ENCODE measurements at places on chromosomes 12 and 14.

GRCh38 chr12:98635657-98636323 is 8.8 kb downstream of the IKBIP start:
- DNase-seq, result no peak

DNA sequence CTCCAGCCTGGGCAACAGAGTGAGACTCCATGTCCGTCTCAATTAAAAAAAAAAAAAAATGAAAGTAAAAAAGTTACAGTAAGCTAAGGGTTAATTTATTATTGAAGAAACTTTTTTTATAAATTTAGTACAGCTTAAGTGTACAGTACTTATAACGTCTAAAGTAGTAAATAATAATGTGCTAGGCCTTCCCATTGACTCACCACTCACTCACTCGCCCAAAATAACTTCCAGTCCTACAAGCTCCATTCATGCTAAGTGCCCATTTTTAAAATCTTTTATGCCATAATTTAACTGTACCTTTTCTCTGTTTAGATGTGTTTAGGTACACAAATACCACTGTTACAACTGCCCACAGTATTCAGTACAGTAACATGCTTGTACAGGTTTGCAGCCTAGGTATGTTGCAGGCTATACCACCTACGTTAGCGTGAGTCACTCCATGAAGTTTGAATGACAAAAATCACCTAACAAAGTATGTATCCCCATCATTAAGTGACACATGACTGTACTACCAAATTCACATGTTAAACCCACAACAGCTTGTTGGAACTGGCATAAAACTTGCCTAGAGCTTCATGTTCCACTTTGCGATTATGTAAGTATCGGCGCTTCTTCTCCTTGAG is 10.7 kb downstream of the KANSL2 start:
- no peak for DNase-seq

GRCh38 chr12:3988519-3989217 is 115.5 kb upstream of the PARP11 start:
- peak; percentile 26 for DNase-seq

- no peak for DNase-seq
These were observed 1.8 kb downstream of the OAS1 start for GRCh38 chr12:112908548-112908947.

GRCh38 chr14:103194256-103195045 is 71.2 kb downstream of the TNFAIP2 start:
- no peak for DNase-seq

GRCh38 chr12:116159593-116160200 is 117.8 kb downstream of the MED13L start:
- DNase-seq, result no peak

DNA sequence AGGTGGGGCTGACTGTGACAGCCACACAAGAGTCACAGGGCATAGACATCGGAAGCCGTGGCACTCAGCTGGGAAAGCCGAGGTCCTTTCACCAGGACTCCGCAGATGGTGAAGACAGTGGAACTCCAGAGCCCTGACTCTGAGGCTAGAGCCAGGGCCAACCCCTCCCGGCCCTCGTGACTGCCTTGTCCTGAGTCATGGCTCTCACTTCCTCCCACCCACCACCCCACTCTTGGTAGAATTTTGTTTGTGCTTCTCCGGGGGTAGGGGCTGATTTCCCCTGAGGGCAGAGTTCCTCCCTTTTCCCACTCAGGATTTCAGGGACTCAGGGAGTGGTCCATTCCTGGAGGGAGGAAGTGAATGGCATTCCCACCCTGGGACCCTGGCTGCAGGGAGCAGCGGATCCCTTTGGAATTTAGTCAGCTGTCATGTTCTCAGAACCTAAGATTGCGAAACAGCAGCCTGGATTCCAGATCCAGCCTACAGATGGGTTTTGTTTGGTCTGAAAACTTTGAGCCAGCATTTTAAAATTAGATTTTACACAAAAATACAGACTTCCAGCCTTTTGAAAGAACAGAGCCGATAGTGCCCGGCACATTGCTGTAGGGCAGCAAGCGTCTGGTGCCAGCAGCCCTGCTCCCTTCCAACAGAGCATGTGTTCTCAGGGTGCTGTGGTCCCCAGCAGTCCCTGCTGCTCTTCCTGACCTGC is 50.7 kb downstream of the TPCN1 start:
- no peak for DNase-seq

- no peak for DNase-seq
These were observed 11.3 kb downstream of the CS start for GRCh38 chr12:56288705-56289387.

DNA sequence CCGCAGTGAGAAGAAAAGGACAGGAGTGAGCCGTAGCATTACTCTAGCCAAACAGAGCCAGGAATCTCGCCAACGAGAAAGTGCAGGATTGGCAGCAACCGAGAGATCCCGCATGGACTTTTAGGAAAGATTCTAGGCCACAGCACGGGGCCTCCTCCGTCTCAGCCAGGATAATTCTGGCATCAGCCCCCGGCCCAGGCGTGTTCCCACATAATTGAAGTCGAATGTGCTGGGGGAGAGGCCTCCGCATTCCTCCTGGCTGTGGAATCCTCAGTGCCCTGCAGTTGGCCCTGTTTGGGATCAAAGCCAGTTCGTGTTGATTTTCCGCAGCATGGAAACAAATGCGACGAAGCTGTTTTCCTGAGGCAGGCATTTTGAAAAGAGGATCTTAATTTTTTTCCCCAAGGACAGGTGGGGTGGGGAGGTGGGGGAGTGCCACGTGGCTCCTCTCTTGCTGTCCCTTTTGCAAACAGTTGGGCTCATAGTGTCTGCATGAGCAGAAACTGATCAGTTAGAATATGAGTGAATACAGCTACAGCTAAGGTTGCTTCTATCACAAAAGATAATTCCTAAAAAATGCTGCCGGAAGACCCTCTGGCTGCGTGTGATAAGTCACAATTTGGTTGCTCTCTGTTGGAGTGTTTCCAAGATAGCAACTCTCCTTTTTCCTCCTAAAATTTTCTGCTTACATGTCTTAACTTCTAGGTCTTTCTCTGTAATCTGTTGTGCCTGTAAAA is 37.3 kb upstream of the ATXN2 start:
- no peak for DNase-seq

- DNase-seq, result no peak
These were observed 121.8 kb downstream of the NRXN3 start for GRCh38 chr14:78292003-78292402.

GRCh38 chr14:45553981-45554380 is 301.0 kb upstream of the MIS18BP1 start:
- no peak for DNase-seq

DNA sequence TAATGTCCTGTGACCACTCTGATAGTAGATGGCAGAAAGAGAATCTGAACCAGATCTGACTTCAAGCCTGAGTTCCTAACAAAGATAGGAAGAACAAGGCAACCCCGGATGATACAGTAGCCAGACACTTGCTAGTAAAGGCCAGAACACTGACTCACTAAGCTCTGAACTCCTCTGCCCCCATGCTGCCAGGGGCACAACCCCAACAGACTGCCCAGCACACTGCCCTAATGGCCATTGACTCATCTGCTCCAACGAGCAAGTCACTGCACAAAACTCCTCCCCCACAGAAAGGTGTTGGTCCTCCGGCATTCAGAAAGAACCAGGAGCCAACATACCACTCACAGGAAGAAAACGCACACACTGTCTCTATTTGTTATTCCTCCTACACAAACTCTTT is 179.6 kb upstream of the NUDT4 start:
- DNase-seq, result no peak

GRCh38 chr14:75018694-75019093 is 16.0 kb downstream of the EIF2B2 start:
- DNase-seq, result no peak

DNA sequence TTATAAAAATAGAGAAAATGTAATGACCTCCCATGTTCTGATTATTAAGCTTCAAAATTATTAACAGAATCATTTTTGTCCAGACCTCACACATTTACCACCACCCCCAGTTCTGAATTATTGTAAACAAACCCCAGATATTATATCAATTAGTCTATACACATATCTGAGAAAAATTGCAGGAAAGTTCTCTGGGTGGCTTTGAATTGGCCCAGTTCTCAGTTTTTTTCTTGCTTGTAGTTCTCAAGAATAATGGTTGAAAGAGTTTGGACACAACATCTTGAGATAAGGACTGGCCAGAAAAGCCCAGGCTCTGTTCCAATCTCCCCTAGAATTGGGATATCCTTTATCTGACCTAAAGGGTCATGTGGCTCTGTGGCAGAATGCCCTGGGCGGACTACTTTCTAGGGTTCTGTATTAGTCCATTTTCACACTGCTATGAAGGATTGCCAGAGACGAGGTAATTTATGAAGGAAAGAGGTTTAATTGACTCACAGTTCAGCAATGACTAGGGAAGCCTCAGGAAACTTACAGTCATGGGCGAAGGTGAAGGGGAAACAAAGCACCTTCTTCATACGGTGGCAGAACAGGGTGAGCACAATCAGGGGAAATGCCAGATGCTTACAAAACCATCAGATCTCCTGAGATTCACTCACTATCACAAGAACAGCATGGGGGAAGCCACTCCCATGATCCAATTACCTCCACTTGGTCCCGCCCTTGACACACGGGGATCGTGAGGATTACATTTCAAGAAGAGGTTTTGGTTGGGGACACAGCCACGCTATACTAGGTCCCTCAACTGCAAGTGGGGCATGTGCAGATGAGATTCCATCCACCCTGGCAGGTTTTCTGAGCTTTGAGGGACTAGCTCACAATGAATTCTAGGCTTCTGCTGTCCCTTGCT is 1504.6 kb upstream of the FLRT2 start:
- no peak for DNase-seq

GRCh38 chr12:32508626-32509025 is 109.3 kb downstream of the FGD4 start:
- DNase-seq, result no peak

- DNase-seq, result no peak
These were observed 37.9 kb upstream of the ST8SIA1 start for GRCh38 chr12:22372277-22372837.

- DNase-seq, result no peak
These were observed 66.2 kb upstream of the SLC38A2 start for GRCh38 chr12:46438719-46439319.

GRCh38 chr14:104705340-104706047 is 16.1 kb downstream of the INF2 start:
- DNase-seq, result no peak

DNA sequence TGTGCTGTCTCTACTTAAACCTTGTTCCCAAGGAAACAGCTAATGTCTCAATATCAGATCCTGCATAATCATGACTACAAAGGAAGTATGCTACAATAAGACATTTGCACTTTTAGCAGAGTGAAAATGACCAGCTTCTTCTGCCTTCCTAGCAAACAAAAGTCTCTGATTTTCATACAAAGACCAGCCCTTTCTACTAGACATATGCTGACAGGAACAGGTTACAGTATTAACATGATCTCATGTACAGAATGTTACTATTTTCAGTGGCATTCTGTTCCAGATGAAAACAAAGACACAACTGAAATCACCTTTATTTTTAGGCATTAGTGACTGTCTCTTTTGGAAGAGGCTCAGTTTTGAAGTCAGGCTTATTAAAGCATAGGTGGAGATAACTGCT is 228.6 kb downstream of the MED13L start:
- no peak for DNase-seq

Data from activated naive CD4-positive, alpha-beta T cell (primary cell).